Coronary artery (tissue), 2 donors: ENCODE measurements at places on chromosomes 1 and 21.

DNA sequence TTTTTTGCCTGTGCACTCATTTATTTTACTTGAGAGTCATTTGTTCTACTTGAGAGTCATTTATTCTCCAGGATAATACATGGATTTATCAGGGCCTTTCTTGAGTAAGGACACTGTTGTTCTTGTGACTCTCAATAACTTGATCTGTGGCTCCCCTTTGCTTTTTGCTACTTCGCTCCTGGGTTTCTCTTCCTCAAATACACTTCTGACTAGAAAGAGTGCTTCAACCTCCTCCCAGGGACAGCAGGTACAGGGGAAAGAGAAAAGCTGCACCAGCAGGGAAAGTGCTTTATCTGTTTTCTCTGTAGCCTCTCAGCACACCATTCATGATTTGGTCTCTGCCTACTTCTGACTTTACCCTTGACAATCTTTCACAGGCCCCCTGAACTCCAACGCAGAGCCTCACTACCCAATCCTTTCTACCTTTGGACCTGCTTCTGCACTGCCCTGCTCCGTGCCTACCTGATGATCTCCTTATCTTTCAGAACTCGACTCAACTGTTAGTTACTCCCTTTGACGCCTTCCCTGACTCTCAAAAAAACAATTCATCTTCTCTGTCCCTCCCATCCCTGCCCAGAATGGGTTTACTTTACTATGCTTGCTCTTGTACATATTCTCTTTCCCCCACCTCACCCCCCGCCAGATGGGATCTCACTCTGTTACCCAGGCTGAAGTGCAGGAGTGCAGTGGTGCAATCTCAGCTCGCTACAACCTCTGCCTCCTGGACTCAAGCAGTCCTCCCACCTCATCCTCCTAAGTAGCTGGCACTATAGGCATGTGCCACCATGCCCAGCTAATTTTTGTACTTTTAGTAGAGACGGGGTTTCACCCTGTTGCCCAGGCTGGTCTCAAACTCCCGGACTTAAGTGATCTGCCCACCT is 15.6 kb upstream of the PIGM start:
- no peak for DNase-seq

DNA sequence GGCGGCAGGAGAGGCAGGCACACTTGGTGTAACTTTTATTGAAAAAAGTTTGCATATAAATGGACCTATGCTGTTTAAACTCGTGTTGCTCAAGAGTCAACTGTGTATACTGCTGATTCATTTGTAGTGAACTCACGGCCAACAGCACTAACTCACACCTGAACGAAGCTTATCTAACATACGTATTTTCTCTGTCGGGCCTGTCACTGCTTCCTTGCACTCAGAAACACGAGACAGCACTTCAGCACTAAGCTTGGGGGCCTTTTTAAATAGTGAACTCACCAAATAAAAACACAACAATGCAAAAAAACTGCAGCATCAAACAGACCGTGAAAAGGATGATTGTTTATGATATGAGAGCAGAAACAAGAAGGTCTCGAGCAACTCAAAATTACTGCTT is 58.9 kb upstream of the NEK2 start:
- DNase-seq: no peak

DNA sequence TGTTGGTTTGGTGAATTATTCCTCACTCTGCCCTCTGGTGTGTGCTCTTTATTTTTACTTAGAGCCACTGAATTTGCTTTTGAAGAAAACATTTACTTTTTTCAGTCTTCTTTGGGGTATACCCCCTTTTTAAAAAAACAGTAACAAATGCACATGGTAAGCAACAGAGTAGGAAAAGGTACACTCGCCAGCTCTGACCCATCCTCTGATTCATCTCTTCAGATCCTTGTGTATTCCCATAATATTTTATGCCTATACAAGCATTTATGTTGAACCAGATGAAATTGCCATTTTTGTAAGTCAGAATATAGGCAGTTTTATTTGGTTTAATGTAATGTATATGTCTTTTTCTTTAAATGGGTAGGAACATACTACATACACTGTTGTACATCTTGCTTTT is 28.3 kb downstream of the TTC3 start:
- DNase-seq: no peak

DNA sequence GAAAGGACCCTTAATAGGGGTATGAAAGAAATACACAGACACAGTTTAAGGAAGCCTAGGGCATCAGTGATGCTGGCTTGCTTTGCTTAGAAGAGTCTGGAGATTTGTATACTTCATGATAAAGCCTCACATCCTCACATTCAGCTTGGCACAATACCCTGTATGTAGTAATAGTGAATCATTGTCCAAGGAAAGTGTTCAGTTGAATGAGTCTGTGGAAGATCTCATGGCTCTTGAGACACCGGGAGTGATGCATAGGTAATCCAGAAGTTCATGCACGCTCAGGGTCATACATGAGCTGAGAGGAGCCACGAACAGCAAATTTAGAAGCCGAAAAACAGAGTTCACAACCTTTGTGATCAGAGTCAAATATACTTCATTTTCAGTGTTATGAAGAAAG is 537.2 kb upstream of the TMPRSS15 start:
- no peak for DNase-seq

DNA sequence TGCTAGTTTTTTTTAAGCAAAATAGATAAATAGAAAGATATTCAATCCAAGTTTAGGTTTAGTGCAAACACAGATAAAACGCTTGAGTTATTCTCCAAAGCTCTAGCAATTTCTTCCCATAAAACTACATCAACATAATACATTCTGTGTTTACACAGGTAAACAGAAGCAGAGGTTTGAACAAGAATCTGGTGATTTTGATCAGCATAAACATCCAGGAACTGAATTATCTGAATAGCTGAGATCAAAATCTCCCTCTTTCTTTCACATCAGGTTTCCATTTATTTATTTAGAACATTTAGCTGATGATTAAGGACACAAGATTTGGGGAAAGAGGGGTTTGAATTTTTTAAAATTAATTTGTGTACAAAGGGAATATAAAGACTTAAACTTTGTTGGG is 1564.6 kb downstream of the MRPL39 start:
- DNase-seq: no peak

- no peak for DNase-seq
These were observed 265.8 kb downstream of the CAMTA1 start for GRCh38 chr1:7050751-7051665.

GRCh38 chr1:23452011-23452411 is 27.5 kb upstream of the TCEA3 start:
- DNase-seq: no peak

DNA sequence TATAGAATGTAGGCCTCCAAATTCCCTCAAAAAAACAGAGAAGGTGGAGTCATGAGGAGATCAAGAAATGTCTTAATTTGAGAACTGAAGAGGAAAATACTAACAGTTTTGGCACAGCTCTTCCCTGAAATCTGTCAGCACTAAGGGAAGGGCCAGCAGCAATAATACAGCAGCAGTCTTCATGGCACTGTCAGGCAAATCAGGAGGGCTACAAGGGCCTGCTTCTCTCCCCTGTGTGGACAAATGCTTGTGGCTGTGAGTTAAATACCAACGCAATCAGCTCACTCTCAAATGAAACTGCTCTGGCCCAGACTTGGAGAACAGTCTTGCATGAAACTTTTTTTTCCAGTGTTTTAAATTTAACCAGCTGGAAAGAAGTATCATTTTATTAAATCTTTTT is 20.5 kb upstream of the CNN3 start:
- DNase-seq: no peak

GRCh38 chr1:39757501-39757900 is 13.6 kb downstream of the OXCT2 start:
- DNase-seq: no peak
